ENCODE measurements at places on chromosomes 6 and 20.

DNA sequence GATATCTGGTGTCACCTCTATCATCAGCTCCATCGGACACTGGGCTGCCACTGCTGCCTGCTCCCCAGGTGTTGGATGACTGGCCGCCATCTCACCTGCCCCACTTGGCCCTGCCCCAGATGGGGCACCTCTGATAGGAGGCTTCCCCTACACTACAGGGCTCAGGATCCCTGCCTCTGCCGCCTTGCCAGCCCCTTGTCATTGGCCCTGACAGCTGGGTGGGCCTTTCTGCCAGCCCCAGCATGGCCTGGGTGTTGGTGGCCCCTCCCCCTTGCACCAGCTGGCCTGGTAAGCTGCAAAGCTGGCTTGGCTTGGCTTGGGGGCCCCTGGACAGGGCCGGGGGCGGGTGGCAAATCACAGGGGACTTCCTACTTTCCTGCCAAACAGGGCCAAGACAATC is 10.6 kb downstream of the PACSIN1 start:
- no peak for DNase-seq

DNA sequence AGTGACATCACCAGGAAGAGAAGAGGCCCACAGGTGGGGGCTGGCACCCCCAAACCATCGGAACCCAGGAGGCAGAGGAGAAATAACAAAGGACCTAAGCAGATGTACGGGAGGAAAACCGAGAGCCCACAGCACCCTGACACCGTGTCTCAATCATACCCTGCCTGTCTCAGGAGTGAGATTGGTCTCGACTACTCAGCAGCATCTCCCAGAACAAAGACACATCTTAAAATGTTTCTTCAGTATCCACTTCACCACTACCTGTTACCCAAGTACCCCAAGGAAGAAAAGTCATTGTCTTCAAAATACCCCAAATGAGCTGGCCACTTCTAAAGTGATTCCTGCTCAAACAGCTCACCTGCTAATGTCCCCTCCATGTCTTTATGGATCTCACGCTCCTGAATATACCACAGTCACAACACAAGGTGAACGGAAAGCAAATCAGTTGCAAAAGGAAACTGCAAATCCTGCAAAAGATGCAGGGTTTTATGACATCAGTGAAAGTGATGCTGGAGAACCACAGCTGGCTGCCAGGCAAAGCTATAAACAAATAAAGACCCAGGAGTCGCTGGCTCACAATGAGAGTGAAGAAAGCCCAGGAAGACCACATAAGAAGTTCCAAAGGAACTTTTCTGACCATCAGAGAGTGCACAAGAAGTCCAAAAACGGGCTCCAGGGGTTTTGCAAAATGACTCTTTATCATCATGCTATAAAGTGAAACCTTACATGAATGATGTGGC is 44.1 kb downstream of the PREX1 start:
- peak; percentile 60 for DNase-seq

DNA sequence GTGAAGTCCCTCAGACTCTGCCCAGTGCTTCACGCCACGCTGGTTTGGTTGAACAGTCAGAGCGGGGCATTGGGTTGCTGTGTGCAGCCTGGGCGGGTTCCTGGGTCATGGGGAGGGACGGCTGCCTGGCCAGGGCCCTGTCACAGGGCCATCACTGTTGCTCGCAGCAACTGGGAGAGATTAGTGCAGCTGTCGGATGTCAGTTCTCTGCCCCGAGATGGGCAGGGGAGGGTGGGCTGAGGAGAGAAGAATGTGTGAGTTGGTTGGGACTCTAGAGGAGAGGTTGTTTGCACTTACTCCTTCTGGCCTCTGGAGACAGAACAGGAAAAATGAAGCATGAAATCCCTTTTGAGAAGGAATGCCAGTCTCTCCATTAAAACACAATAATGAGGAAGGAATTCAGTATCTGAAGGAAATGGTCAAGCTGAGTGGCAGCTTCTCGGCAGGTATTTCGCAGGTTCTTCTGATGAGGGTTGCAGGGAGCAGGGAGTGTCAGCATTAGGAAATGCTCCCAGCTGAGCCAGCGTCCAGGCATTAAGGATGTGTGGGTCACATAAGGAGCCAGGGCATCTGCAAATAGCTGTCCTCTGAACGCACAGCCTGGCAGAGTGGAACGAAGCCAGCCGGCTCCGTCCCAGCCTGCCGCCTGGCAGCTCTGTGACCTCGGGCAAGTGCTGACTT is 95.9 kb downstream of the SSR1 start:
- no peak for DNase-seq

- no peak for DNase-seq
Measured at GRCh38 chr6:41671376-41671775, 33.1 kb downstream of the MDFI start.

GRCh38 chr20:59811681-59812171 is 121.7 kb downstream of the SYCP2 start:
- no peak for DNase-seq

- no peak for DNase-seq
Measured at GRCh38 chr6:24761851-24762250, 12.9 kb upstream of the GMNN start.

GRCh38 chr20:43516251-43516824 is 8.8 kb downstream of the L3MBTL1 start:
- no peak for DNase-seq
